Hepatocyte (in vitro differentiated cells): ENCODE measurements at places on chromosomes 11 and 22.

- peak; percentile 46 for DNase-seq
Measured at GRCh38 chr22:24772493-24773220, 1.9 kb downstream of the PIWIL3 start.

DNA sequence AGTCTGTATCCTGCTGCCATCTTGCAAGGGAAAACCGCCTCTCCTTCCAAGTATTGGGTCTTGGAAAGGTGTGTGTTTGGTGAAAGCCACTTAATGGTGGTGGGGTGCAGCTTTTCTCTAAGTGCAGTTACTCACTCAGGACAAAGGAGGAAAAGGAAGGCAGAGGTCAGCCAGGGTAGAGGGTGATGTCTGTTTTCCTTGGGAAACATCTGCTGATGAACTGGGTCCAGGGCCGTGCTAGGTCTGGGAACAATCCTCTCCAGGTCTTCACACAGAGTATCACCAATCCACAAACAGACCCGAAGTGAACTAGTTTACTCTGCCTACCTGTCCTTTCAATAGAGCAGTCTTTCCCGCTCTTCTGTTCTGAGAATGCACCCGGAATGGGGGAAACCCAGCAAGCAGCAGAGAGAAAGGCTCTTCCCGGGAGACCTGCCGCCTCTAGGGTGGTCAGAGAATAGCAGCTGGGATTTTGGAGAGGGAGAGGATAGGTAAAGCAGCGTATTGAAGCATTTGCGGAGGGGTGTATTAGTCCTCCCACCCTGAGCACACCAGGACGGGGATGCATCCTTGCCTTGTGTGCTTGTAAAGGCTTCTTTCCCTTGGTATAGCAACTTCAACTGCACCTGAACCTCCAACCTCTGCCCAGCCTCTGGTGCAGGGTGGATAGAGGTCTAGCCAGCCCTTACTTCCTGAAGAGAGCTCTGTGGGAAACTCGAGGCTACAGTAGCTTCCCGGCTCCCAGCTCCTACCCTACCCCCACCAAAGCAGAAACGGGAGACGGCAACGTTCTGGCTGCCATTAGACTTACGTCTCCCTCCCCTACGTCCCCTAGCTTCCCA is 20.7 kb downstream of the LHFPL7 start:
- no peak for DNase-seq

- DNase-seq, result no peak
Measured at GRCh38 chr22:44848791-44849420, 96.5 kb downstream of the ARHGAP8 start.

DNA sequence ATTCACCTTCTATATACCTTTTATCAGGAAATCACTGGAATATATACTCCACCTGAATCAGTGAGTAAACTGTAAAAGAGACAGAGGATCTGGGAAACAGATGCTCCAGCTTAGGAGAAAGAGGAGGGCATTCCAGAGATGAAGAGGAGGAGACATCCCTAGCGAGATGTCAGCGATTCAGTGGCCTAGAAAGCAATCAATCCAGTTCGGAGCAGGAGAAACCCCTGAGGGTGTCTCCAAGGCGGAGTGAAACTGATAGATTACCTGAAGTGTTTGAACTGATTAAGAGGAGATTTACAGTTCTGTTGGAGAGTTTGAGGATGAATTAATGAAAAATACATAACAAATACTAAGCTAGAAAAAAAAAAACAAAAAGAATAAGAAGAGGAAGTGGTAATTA is 24.5 kb upstream of the TNRC6B start:
- no peak for DNase-seq

DNA sequence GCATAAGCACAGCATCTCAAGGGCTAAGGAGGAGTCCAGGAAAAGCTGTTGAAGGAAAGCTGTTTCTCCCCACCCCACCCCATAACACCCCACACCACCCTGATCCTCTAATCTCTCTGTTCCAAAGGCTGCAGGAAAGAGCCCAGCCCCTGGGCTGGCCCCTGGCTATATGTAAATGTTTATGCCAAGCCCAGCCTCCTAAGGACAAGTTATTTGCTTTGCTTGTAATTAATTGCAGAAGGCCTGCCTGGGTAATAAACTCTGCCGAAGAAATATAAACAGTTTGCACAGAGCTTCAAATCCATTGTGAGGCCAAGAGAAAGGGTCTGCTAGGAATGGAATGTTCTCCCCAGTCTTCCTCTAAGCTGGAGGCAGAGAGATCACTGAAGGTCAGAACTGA is 21.2 kb downstream of the ARRB1 start:
- DNase-seq, result peak; percentile 81
